NCI-H2029 treated with DMSO at 0.1 percent for 48 hours (cell line): ENCODE measurements at places on chromosomes 6 and 20.

- DNase-seq: no peak
Measured at GRCh38 chr6:87673237-87673636, 28.8 kb downstream of the AKIRIN2 start.

DNA sequence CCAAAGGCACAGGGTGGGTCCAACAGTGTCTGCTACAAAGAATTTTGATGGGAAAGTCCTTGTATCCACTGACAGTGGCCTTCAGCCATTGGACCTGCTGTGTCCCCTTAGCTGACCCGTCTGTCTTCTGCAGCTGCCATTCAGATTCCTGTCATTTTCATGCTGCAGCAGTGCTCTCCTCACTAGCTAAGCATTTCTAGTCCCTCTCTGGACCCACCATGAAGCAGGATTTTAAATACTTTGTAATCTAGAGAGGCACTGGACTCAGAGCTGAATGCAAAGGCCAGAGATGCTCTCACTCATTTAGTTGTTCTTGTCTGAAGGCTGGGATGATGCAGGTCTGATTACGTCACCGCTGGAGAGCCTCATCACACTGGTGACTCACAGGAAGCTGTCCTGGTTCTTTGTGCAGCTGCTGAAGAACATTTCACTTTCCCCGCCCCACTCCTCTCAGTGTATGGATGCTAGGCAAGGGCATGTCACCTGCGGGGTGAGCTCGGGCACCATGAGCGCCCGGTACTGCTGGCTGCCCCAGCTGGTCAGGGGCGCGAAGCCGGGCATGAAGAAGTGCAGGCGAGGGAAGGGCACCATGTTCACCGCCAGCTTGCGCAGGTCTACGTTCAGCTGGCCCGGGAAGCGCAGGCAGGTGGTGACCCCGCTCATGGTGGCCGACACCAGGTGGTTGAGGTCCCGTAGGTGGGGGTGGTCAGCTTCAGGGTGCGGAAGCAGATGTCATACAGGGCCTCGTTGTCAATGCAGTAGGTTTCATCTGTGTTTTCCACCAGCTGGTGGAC lies 19.4 kb upstream of the TUBB2A start:
- DNase-seq: no peak

DNA sequence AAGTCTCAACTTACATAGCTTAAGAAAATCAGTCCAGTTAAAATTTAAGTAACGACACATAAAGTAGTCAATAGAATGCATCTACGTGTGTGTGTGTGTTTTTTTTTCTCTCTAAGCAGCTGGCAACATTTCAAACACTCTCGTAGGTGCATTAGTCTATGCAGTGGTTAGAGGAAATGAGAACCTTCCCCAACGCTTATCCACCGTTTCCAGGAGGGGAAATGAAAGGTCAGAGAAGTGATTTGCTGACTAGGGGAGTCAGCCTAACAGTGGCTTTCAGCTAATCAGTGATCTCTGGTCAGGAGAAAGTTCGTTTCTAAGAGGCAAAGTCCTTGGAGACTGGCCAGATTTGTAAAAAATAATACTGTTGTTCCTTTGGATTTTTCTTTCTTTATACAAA lies 806.6 kb downstream of the C6orf118 start:
- peak; percentile 52 for DNase-seq

DNA sequence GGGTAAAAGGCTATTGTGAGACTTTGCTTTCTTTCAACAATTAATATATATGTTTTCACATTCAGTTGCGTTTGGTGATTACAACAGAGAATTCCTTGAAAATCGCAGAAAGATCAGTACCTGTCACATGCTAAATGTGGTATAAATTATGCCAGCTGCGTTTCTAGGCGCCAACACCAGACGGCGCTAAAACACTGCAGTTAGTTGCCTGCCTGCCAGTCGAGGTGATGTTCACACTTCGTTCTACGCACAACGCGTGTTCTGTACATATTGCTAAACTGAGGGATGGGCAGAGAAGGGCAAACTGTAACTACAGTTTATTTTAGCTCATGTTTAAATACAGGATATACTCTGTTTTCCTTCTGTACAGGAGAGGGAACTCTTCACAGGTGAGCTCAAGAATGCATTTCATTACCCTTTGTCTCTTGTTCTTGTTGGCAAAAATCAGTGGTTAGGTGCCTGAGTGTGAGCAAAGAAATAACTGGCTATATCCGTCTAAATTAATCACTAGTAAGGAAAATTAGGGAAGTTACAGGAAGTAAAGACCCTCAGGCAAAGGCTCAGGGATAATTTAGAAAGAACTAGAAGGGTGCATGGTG lies 100.1 kb upstream of the RGS17 start:
- peak; percentile 2 for DNase-seq

DNA sequence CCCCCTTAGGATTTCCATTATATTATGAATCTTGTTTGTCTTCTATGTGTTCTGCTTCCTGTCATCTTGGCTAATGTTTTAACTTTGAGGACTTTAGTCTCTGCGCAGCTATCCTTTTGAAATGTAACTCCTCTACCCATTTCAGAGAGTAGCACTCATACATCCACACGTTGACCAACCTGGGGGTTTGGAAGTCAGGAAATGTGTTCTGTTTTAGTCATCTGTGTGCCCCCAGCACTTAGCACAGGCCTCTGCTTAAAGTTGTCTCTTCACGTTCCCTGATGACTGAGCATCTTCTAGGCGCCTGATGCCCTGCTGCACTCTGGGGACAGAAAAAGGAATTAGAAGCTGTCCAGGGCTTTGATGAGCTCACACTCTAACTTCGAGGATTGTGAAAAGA lies 47.9 kb downstream of the HMGN3 start:
- DNase-seq: no peak
